ENCODE measurements at places on chromosomes 1 and 21.

DNA sequence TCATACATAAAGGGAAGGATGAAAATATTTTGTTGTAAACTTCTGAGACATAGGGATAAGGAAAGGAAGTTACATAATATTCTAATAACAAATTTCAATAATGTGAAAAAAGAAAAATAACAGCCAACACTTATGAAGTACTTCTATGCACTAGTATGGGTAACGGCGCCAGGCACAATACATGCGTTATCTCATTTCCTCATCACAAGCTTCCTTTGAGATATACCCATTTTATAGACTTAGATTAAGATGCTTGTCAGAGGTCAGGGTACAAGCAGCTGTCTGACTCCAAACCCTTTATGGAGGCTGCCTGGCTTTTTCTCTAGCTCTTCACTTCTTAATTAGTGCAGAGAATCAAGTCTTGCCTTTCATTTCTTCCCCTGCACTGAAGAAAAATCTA is 41.3 kb downstream of the TCP10L start:
- DNase-seq: no peak

GRCh38 chr1:236907205-236907604 is 97.0 kb downstream of the MT1HL1 start:
- no peak for DNase-seq

DNA sequence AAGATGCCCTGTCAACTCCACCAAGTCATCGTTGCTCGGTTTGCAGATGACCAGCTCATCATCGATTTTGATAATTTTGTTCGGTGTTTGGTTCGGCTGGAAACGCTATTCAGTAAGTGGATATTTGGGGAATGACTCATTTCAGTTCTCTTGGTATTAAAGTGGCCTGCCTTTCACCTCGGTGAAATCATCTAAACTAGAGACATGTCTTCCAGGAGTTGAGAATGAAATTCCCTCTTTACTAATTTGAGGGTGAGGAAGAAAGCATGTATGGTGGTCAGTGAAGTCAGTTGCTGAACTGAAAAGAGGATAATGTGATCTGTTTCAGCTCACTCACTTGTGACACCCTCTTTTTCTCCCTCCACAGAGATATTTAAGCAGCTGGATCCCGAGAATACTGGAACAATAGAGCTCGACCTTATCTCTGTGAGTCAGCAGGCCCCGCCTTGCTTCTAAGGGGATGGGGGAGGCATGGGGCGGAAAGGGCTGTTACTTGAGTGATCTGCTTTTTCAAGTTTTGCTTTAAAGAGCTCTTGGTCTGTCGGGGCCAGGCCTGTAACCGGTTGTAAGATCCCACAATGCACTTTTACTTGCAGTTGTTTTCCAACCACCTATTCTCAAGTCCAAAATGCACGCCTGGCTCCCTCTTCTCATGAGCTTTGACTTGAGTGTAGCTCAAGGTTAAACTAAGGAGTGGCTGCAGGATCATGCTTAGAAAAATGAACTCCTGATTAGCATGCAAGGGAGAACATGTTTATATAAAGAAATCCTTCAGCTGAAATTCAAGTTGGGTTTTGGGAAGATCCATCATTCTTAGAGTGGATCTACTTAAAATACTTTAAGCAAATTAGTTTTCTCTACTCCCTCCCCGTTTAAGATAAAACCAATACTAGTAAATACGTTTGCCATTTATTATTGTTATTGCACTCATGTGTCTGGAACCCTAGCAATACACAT is 59.8 kb downstream of the CAPN2 start:
- DNase-seq: peak; percentile 42

GRCh38 chr1:79741720-79742421 is 735.3 kb upstream of the ADGRL4 start:
- no peak for DNase-seq

DNA sequence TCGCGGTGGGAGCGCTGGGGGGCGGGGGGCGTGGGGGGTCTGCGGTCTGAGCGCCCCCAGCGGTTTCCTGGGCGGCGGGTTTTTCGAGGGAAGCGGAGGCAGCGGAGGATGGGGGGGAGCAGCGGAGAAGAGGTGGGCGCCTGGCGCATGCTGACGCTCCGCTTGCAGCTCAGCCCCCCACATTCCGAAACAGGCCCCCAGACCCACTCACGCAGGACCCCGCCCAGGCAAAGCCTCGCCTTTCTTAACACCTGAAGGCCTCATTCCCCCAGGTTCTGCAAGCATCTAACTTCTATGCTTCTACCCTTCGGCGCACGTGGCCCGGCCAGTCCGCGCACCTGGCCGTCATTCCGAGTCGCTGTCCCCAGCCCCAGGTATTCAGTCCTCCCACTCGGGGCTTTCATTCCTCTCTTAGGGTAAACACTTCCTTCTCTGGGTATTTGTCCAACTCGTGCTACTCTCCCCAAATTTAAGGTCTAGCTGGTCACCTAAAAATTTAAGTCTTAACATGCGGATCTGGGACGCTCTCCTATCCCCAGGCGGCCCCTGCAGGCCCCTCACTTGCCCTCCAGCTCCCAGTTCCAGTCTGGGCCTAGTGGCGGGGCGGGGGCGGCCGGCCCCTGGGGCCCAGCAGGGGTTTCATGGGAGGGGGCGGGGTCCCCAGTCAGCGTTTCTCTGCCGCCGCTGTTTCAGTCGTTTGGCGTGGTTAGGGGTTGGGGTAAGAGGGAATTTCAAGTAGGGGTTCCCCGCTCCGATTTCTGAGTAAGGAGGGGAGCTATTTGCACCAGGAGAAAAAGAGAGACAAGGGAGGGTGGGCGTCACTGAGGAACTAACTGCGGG is 2.8 kb upstream of the ZBTB7B start:
- no peak for DNase-seq
